Neural crest cell (in vitro differentiated cells): ENCODE measurements at places on chromosomes 6 and 20. TPM values are rescaled to one million over a fixed set of nuclear protein-coding genes. Genes with fewer than 3 reads are reported as not detected.

Gene SPATS1
- not detected in 2 replicates for total RNA-seq

Gene C20orf96
- 34.0 and 40.8 TPM in 2 replicates for total RNA-seq

Gene PCMT1
- 65.5 and 67.4 TPM in 2 replicates for total RNA-seq

Gene SLC17A2
- not detected in 2 replicates for total RNA-seq

DNA sequence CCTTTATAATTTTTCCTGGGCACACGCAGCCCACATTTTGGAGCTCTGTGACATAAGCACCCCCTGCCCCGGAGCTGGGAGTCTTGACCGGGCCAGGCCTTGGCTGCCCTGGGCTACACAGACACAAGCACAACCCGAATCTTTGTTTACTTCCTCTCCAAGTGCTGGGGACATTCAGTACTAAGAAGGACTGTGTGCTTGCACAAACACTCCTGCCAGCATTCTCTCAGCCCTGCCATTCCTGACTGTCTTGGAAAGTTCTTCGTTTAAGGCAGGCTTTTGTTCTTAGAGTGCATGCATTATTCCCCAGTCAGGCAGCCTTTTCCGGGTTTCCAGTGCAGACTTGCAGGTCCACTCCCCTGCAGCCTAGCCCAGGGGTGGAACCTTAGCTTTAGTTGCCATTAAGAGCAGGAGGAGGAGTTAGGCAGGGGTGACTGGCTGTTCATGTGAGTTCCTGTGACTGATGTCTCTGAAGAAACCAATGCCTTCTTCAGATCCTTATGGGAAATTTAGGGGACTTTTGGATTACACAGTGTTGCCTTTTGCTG is 28.6 kb downstream of the FOXO3 start:
- H3K27ac ChIP-seq = peak overlapping the region; percentile 88
- DNase-seq = peak; percentile 31

DNA sequence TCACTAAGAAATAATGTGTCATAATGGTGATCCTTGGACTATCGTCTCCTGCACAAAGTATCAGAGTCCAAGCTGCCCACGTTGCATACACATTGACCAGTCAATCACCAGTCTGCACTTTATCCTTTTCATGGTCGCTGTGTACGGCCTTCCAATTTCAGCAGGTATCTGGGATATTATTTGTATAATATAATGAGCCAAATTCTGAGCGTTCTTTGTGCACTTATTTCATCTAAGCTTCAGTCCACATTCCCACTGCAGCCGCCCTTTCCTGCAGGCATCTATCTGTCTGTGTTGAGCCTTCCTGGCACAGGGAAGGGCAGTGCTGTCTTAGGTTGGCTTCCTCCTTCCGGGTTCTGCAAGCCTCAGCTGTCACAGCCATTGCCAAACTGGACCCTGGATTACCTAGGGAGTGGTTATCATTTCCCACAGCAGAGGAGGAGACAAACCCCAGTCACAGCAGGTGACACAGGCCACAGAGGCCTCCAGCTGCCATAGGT is 174.3 kb downstream of the TTLL2 start:
- DNase-seq = no peak
- peaks cover 8% of the 10 kb centered on the region for H3K27me3 ChIP-seq
- H3K36me3 ChIP-seq = no peaks in the 10 kb centered on the region
- no peak overlapping the region for H3K27ac ChIP-seq
- peaks cover 23% of the 10 kb centered on the region for H3K4me1 ChIP-seq

DNA sequence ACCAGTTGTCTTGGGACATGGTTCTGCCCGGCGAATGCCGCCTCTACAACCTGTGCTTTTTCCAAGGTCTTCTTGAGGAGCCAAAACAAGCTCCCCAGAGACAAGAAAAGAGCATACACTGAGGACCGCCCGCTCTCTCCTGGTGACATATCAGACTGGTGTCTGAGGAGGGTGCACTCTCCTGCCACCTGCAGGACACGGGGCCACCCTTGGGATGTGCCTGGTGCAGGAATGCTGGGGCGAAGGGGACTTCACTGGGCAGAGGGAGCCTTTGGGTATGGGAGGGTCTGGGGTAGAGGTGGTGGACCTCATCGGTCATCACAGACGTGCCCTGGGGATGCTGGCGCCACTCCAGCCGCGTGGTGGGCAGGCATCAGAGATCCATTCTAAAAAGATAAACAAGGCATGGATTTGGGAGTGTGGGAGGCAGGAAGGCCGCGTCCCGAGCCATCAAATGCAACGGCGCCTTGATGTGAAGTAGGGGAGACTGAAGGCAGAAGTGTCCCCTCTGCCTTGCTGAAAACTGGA is 163.3 kb downstream of the CD83 start:
- no peak for DNase-seq
- H3K27ac ChIP-seq = peak overlapping the region; percentile 54
- peaks cover 40% of the 10 kb centered on the region for H3K4me1 ChIP-seq
- no peak overlapping the region for H3K4me3 ChIP-seq
- no peaks in the 10 kb centered on the region for H3K27me3 ChIP-seq
- no peaks in the 10 kb centered on the region for H3K36me3 ChIP-seq

- H3K36me3 ChIP-seq = no peaks in the 10 kb centered on the region
- peaks cover 35% of the 10 kb centered on the region for H3K4me1 ChIP-seq
- H3K4me3 ChIP-seq = peak overlapping the region; percentile 90
- H3K27me3 ChIP-seq = peaks cover 45% of the 10 kb centered on the region
- DNase-seq = peak; percentile 51
- H3K27ac ChIP-seq = peak overlapping the region; percentile 45
Measured at GRCh38 chr20:10217721-10218410, 764 bp upstream of the SNAP25 start.

DNA sequence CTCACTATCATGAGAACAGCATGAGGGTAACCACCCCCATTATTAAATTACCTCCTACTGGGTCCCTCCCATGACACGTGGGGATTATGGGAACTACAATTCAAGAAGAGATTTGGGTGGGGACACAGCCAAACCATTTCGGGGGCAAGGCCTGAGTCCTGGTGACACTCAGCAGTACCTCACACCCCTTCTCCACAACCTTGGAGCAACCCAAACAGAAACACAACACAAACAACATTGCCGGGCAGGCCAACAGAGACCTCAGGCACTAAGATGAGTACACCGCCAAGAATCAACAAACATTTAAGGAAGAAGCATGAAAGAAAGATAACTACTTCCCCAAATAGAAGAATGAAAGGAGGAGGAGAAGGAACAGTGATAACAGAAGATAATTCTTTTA is 16.9 kb downstream of the MOCS1 start:
- no peaks in the 10 kb centered on the region for H3K27me3 ChIP-seq
- no peak overlapping the region for H3K27ac ChIP-seq
- no peaks in the 10 kb centered on the region for H3K4me1 ChIP-seq

DNA sequence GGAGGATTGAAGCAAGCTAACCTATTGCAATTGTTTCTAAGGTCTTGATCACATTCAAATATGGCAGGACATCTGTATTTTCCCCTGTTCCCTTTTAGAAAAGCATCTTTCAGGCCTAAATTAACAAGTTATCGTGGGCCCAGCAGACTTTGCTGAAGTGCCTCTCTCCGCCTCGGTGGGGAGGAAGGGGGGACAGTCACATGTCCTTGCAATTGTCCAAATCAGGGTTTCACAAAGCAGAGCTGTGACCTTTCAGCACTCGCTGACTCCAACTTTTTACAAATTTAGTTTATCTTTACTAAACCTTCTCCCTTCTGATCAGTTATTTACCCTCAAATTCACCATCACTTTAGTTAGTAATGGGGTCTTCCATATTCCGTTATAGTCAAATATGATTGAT is 74.4 kb upstream of the KCNK16 start:
- H3K4me1 ChIP-seq = no peaks in the 10 kb centered on the region
- no peak overlapping the region for H3K4me3 ChIP-seq
- DNase-seq = no peak
- no peaks in the 10 kb centered on the region for H3K27me3 ChIP-seq
